ENCODE measurements at places on chromosomes 16 and 17. TPM values are rescaled to one million over a fixed set of nuclear protein-coding genes. Genes with fewer than 3 reads are reported as not detected.

GRCh38 chr16:50602531-50603205 is 54.5 kb downstream of the NKD1 start:
- DNase-seq: no peak

TMEM92 gene
- total RNA-seq: 6.6 TPM

GRCh38 chr16:2121853-2122252 is 13.8 kb downstream of the PKD1 start:
- DNase-seq: no peak

CTRB2 gene
- total RNA-seq: 10.0 TPM

GRCh38 chr17:81163703-81164370 is 1.5 kb upstream of the PVALEF start:
- DNase-seq: no peak

CCL23 gene
- not detected for total RNA-seq

DNA sequence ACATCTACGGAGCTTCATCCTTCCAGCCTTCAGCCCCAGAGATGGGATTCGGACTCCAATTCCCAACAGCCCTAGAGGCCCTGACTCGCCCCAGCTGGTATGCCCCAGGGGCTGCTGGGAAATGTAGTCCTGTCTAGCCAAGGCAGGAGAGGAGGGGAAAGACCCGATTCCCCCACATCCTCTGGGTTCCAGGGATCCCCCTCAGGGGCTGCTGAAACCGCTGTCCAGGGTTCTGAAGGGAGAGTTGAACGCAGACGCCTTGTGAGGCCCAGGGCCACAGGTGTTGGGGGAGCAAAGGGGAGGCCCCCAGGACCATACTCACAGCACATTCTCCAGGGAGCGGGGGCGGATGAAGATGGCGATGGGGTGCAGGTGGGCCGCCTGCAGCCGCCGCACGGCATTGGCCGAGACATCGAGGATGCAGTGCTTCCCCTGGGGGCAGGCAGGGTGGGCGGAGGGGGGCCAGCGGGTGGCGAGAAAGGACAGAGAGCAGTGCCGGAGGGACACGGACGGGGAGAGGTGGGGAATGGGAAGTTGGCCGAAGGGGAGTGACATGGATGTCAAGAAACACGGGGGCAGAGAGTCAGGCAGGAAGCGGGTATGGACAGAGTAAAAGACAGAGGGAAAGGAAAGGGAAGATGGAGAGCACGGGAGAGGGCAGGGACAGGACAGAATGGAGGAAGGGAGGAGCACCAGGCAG is 12.6 kb upstream of the ASGR1 start:
- no peak for DNase-seq

GRCh38 chr16:57724531-57724930 is 11.0 kb upstream of the KATNB1 start:
- no peak for DNase-seq

LHX1 gene
- 0.44 TPM for total RNA-seq

DNA sequence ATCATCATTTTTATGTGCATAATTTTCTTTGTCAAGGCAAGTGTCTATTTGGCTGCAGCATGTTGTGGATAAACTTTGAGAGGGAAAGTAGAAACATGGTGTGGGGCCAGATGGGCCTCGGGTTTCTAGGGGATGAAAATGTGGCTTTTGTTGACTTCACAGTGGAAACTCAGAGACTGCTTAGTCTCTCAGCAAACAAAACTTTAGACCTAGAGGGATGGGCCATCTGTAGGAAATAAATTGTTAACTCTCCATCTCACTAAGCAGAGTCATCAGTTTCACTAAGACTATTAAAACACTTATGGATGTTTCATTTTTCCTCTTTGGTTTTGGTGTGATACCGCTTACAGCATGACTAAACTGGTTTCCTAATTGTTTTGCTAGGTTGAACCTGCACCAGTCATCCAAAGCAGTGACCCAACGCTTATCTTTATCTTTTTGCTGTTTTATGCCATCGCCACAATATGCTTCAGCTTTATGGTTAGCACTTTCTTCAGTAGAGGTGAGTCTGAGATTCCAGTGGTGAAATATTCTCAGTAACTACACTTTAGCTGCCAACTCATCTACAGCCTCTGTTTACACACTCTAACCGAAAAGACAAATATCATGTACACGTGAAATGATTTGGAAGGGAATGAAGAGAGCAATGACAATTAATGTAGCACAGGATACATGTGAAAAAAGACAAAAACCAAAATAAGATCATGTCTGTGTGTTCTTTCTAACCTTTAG is 60.6 kb upstream of the CRYM start:
- no peak for DNase-seq

GRCh38 chr17:21538615-21539014 is 153.7 kb upstream of the KCNJ18 start:
- DNase-seq: no peak

DNA sequence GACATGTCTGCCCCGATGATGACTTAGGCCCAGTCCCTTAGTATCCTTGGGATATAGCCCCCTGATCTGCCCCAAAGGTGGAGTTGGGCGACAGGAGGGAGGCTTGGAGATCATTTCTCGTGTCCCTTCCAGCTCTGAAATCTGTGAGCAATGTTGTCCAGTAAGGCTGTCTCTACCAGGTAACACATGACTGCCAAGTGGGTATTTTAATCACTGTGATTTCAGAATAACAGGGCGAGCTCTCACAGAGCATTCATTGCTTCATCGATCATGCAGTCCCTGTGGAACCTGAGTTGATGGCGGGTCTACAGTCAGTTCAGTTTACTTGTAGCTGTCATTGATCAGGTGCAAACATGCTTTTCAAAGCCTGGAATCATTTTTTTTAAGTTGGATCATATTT is 39.2 kb downstream of the KSR1 start:
- DNase-seq: no peak

GRCh38 chr16:68902969-68903345 is 59.6 kb downstream of the TANGO6 start:
- DNase-seq: no peak

- DNase-seq: no peak
Observed at GRCh38 chr16:52573365-52574299, 26.7 kb upstream of the TOX3 start.

DNA sequence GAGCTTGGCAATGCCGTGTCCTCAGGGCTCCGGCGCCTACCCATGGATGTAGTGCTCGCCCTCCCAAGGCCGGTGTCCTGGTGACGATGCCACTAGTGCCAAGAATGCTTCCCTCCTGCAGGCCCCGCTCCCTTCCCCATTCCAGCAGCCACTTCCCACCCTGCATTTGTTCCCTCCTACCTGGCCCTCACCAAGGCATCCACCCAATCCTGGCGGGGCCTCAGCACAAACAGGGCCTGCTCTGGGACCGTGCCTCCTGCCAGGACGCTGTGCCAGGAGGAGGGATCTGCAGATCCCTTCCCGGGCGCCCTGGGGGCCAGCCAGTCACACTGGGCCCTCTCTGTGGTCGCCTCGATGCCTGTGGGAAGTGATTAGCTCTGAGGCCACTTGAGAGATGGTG is 25.1 kb downstream of the ABR start:
- no peak for DNase-seq

CHCT1 gene
- total RNA-seq: not detected

DNA sequence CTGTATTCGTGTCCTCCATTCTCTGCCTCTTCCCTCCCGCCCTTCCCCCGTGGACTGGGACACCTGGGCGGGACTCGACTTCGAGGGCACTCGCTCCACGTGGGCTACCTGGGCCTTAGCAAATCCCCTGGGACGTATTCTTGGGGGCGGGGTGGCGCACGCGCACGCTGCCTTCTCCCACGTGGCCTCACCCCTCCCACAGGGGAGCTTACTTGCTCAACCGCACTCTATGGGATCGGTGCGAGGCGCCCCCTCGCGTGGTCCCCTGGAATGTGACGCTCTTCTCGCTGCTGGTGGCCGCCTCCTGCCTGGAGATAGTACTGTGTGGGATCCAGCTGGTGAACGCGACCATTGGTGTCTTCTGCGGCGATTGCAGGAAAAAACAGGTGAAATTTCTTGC is 3.5 kb downstream of the VMO1 start:
- no peak for DNase-seq

- peak; percentile 58 for DNase-seq
Observed at GRCh38 chr16:53864819-53865493, 161.0 kb downstream of the FTO start.

GRCh38 chr17:55622547-55622946 is 100.1 kb downstream of the TMEM100 start:
- no peak for DNase-seq

DNA sequence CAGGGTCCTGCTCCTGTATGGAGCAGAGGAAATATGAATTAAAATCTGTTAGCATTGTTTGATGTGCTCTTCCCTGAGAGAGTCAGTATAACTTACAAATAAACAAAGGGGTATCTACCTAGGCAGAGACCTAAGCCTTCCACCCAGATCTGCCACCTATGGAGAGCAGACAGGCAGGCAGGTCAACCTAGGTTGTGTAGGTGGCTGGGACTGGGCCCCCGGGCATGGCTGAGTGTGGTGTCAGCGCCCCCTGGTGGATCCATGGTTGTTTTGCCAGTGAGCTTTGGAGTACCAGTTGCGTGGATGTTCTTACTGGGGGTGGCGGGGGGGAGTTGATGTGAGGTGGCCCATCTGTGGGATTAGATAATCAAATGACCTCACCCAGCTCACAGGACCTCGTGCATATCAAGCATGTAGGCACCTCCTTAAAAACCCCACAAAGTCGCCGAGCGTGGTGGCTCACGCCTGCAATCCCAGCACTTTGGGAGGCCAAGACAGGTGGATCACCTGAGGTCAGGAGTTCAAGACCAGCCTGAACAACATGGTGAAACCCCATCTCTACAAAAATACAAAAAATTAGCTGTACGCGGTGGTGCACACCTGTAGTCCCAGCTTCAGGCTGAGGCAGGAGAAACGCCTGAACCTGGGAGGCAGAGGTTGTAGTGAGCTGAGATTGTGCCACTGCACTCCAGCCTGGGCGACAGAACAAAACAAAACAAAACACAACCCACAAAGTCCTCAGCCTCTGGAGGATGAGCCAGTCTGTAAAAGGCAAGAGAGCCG is 17.6 kb downstream of the DUS2 start:
- peak; percentile 63 for DNase-seq

NPIPA2 gene
- 3.1 TPM for total RNA-seq

GRCh38 chr16:58048494-58049231 is 23.1 kb downstream of the MMP15 start:
- no peak for DNase-seq

DNA sequence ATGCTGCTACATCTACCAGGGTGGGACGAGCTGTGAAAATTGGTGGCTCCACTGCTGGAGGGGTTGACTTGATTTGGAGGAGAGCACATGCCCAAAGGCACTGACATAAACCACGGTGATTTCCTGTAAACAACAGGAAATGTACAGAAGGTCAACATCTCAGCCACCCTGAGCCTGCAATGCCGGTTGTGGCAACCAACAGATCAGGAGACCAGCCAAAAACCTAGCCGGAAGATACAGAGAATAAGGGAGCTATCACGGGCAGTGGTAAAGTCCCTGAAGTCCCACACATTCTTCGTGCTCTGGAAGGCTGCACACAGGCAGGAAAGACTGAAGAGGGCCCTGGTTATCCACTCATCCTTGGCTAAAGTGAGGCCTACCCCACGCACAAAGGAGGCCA is 56.2 kb downstream of the ADCY9 start:
- DNase-seq: no peak

DNA sequence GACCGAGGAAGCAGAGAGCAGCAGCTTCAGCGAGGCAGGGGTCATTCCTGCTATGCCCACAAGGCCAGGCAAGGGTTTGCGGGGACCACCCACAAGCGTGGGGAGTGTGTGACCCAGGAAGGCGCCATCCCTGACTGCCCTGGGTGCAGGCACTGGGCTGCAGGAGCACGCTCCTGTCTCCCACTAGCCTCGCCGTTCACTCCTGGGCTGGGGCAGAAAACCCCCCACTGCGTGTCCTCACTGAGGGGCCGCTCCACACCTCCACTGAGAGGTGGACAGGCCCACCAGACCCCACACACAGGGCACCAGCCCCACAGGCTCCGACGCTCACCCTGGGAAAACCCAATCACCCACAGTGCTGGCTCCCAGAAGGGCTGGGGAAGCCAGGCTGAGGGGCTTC is 56.1 kb downstream of the KLHDC4 start:
- no peak for DNase-seq

EMP2 gene
- 32.6 TPM for total RNA-seq

DNA sequence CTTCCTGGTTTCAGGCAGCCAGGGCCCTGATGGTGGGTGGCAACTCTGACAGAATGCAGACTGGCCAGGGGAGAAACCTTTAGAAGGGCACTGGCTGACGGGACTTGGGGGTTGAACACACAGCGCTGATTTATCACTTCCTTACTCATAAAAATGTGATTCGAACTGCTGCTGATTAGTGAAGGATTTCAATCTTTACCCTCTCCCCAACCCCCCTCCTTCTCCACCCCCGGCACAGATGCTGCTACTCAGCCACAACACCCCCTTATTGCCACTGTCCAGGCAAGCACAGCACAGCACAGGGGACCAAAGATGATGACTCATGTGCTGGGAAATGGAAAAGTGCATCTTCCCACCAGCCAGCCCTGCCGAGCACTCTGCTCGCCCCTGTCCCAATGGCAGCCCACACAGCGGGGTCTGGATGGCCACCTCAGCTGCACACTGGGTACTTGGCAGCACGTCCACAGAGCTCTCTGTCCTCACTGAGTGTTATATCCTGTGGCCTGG is 70.1 kb downstream of the SMG6 start:
- no peak for DNase-seq

GRCh38 chr16:47374629-47375028 is 86.2 kb downstream of the ITFG1 start:
- no peak for DNase-seq

GRCh38 chr17:6575596-6575988 is 19.2 kb upstream of the PITPNM3 start:
- DNase-seq: no peak

GRCh38 chr16:56625140-56625942 is at the start of gene MT1E:
Gene MT1E, plus strand, starts transcription at chr16:56625781. Its CDS starts 71 bp downstream, at chr16:56625852.
- DNase-seq: peak; percentile 77

TBX2 gene
- 0.71 TPM for total RNA-seq

RND2 gene
- 0.66 TPM for total RNA-seq
